ENCODE measurements at places on chromosomes 12 and 14.

- no peak for DNase-seq
Observed at GRCh38 chr14:104563191-104563741, 16.3 kb upstream of the C14orf180 start.

DNA sequence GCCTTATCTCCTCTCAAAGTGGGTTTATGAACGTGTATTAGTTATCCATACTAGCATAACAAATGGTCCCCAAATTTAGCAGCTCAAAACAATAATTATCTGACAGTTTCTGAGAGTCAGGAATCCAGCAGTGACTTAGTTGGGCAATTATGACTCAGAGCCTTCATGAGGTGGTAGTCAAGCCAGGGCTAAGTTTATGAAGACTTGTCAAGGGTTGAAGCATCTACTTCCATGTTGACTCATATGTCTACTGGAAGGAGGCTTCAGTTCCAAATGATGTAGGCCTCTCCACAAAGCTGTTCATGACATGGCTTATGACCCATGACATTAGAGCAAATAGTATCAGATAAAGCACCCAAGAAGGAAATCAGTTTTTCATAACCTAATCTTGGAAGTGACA, 73.2 kb downstream of the IPO8 start:
- no peak for DNase-seq

DNA sequence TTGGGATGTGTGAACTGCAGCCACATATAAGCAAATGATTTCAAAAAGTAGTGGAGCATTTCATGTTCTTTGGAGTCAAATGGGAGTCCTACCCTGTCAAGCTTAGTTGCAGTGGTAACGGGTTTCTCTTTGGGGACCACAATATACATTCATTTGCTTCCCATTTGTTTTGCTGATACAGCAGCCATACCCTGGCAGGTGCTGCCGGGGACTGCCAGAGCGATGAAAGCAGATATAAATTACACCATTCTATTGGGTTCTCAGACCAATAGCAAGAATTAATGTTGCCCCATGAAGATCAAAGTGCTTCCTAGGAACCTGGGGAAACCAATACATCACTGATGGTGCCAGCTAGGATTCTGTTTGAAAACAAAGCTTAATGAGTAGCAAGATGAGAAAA, 1621.5 kb upstream of the FLRT2 start:
- no peak for DNase-seq

GRCh38 chr14:68771631-68772030, 21.2 kb downstream of the ZFP36L1 start:
- no peak for DNase-seq

DNA sequence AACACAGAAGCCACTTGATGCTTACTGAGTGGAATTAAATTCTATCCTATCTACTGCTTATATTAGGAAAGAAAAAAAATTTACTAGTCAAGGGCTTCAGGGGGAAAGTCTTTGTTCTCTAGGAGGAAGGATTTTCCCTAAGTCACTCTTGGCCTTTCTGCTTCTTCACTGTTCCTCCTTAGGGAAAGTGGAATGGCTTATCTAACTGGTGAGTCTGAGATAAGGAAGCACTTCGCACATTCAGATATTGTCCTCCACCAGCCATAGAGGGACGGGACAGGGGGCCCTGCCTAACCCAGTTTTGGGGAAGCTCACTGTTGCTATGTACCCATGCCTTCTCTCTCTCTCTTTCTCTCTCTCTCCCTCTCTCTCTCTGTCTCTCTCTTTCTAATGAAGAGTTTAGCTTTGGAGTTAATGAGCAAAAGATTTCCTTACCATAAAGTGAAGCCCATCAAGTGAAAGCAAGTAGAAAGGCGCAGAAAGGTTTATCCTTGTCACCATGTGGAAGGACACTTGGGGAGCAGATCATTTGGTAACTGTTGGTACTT, 450.6 kb downstream of the ZFP36L1 start:
- no peak for DNase-seq

DNA sequence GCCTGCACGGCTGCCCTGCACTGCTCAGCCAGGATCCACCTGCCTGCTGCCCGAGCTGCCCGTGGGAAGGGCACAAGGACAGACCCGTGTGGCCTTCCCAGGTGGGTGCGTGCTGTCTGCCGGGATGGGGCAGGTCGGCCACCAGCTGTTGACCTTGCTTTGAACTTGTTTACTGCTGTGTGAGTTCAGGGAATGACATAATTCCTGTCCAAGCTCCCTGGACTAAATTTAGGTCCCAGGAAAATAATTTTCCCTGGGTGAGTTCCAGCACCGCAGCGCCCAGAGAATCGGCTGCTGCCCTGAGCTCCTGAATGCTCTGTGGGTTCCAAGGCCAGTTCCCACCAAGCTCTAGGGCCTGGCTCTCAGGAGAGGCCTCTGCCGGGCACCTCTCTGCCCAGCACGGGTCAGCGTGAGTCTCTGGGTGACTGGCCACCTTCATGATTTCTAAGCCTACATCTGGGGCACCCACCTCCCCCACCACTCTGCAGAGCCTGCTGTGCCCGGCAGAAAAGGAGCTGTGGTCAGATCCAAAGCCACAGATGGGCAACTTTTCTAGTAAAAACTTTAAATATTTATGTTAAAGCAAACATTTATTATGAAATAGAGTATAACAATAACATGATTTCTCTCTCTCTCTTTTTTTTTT, 27.2 kb upstream of the MLXIP start:
- no peak for DNase-seq

DNA sequence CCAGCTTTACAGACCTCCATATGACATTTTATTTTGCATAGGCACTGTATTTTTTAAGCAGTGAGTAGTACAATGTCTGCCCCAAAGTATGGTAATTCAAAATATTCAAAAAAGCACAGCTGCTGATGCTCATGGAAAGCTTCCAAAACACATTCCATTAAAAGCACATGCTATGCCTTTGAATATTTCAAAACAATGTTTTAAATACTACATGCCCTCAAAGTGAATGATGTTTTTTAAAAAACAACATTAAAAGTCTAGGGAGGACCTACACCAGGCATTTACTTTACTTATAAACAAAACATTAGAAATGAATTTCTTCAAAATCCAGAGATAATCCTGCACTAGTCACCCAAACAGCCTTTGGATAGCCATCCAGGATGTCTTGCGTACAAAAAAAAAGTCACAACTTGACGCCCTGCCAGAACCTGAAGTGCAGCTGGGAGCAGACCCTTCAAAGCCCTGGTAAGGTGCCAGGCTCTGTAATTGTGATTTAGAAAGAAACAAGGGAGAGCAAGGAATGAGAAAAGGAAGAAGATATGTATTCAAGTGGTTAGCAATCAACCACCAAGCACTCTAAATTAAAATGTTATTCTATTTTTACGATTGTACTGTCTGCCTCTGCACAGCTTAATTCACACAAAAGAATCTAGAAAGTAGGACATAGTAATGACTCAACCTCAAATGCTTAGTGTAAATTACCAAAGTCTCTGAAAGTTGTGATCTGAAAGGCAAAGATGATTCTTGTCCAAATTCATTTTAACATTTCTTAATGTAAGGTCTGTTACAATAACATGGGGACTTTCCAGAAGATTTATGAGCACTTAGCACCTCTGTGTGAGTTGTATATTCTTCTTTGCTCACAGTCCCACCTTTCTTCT, 31.9 kb downstream of the CEP83 start:
- no peak for DNase-seq

All from mesothelial cell of epicardium (in vitro differentiated cells).